ENCODE measurements at places on chromosomes 2 and 18. TPM values are rescaled to one million over a fixed set of nuclear protein-coding genes. Genes with fewer than 3 reads are reported as not detected.
A peak's percentile ranks its signal among the peaks of the same experiment; 100 is the strongest.

Gene CELF4
- not detected for total RNA-seq

Gene DSG1
- not detected for total RNA-seq

Gene NEU4
- total RNA-seq, result 5.9 TPM

DNA sequence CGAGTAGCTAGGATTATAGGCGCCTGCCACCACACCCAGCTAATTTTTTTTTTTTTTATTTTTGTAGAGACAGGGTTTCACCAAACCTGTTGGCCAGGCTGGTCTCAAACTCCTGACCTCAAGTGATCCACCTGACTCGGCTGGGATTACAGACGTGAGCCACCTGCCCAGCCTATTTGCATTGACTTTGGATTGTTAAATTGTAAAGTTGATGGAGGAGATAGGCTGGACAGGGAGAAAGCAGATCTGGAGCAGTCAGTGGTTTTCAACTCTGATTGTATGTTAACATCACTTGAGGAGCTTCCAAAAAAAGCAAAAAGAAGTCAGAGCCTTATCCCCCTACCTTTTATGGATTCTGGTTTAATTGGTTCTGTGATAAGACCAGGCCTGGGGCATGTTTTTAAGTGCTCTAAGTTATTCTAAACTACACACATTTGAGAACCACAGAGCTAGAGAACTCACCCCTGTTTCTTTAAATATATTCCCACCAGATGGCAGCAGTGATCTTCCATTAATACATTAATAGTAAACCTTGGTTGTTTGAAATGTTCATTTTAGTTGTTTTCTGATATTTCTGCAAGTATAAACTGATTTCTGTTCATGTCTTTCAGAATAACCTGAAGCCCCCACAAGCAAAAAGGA lies 7.5 kb downstream of the C2orf49 start:
- peak; percentile 38 for DNase-seq

DNA sequence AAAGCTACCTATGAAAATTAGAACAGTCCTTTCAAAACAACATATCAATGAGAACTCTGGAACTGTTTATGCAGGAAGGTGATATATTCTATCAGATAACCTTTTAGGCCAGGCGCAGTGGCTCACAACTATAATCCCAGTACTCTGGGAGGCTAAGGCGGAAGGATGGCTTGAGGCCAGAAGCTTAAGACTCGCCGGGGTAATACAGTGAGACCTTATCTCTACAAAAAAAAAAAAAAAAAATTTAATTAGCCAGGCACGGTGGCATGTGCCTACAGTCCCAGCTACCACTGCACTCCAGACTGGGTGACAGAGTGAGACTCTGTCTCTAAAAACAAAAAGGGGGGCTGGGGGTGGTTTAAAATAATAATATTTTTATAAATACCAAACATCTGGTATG lies 77.9 kb downstream of the OSBPL1A start:
- DNase-seq, result no peak

GRCh38 chr2:190468814-190469569 lies 60.8 kb downstream of the MFSD6 start:
- peak; percentile 90 for DNase-seq

DNA sequence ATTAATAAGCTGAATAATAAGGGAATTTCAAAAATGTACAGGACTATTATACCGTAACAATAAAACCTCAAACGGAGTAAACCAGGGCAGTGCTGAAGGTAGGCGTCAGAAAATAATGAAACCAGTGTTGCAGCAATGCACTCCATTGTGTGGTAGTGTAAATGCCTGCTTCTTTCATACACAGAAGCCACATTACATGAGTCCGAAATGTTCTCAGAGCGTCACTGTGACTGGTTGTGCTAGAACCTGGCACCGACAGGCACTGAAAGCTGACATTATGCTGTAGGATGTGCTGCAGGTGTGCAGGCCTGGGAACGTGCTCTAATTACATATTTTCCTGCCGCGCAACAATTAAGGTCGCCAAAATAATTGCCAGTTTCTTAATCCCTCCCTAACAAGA lies 53.3 kb downstream of the ZEB2 start:
- DNase-seq, result no peak

DNA sequence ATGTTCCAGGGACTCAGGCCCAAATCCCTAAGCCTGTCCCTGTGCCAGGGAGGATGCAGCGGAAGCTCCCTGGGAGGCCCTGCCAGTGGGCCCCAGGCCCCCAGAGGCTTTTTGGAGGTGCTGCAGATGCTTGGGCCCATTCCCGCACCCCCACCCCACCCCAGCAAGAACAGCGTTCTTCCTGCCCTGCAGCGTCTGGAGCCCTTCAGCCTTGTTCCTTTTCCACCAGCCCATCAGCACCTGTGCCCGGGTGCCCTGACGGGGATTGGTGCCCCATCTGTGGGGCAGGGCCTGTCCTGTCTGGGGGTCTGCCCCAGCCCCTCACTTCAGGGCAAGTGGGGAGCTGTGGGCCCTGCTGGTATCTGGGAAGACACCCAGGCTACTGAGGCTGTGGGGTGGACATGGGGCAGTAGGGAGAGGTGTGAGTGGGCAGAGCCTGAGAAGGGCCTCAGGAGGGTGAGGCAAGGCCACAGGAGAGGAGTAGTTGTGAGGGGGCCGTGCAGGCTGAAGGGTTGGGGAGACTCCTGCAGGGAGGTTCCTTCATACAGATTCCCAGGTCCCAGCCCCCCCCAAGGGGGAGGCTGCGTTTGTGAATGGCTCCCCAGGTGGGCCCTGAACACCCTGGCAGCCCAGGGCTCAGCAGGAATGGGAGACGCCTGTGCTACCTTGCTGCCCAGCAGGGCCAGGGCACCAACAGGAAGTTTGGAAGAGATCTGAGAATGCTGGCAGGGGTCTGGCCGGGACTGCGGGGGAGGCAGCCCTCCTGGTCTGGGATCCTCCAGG lies 2.4 kb downstream of the RNPEPL1 start:
- no peak for DNase-seq

GRCh38 chr18:3610813-3611212 lies 160.8 kb downstream of the TGIF1 start:
- DNase-seq, result no peak

All from Caki2 (cell line).